T1000 (cell line): ENCODE measurements at places on chromosomes 2 and 18.
A peak's percentile ranks its signal among the peaks of the same experiment; 100 is the strongest.

DNA sequence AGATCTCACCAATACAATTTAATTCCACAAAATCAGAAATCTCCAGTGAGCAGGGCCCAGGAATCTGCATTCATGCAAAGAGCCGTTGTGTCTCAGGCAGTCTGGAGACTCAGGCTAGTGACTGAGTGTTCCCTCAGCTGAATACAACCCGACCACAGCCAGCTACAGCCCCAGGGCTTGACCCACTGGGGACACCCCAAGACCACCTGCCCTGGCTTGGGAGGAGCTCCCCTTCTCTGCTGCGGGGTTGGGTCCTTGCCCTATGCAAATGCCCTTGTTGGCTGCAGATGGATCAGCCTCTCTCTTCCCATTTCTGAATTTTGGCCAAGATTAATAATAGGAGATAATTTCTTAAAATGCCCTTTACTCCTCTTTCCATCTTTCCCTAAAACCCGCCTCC lies 157.7 kb downstream of the TWIST2 start:
- no peak for DNase-seq

GRCh38 chr18:28575123-28575522 lies 398.2 kb upstream of the CDH2 start:
- DNase-seq, result no peak

DNA sequence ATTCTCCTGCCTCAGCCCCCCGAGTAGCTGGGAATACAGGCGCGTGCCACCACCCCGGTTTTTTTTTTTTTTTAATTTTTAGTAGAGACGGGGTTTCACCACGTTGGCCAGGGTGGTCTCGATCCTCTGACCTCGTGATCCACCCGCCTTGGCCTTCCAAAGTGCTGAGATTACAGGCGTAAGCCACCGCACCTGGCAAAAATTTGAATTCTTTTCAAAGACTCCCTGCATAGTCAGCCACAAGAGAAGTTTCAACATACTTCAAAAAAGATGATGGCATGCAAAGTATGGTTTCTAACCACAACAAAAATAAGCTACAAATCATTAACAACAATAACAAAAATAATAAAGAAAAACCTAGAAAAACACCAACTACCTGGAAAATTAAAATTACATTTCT lies 22.0 kb downstream of the HYCC2 start:
- DNase-seq, result no peak

- DNase-seq, result no peak
Observed at GRCh38 chr2:201327678-201328077, 29.5 kb downstream of the FLACC1 start.

GRCh38 chr18:29653671-29654215 lies 1388.8 kb downstream of the DSC3 start:
- no peak for DNase-seq

DNA sequence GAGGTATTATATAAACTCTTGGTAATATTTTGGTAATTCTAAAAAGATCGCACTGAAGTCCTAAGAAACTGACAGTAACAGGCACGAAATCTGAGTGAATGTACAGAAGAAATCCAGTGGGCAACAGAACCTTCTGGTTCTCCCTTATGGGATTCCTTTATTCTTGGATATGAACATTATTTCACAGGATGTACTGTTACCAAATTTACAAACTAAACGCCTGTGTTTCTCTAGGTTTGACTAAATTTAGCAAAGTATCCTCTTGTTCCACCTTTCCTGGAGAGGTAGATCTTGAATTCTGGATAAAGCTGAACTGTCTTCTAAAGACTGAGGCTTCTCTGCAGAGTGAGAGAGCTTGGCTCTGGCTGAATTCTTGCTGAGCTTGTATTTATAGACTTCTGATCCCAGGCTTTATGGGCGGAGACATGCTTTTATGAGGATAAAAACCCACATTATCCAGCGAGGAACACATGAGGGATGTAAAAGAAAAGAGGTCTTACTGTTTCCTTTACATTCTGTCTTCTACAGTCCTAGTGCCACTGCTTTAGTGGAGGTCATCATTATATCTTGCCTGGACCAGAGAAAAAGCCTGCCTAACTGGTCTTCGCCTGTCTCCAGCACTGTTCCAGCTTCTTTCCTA lies 220.8 kb downstream of the CDH2 start:
- no peak for DNase-seq

- no peak for DNase-seq
Observed at GRCh38 chr2:209314653-209315052, 109.2 kb upstream of the MAP2 start.

DNA sequence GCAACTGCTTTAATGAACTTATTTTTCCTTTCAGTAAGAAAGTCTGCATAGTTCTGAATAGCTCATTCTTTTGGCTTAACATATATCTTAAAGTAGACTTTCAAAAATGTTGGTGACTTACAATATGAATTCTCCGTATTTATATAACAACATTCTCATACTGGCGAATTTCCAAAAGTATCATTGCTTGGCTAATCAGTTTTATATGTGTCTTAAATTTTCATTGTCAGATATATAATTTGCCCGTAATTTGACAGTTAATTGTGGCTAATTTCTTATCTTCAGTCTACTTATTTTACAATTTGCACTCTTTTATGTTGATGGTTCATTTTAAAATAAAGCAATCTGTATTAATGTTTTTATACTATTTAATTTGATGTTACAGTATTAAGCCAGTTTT lies 144.9 kb downstream of the ATP9B start:
- DNase-seq, result no peak

- peak; percentile 18 for DNase-seq
Observed at GRCh38 chr2:155442755-155443372, 744.4 kb downstream of the KCNJ3 start.

GRCh38 chr2:2728635-2729034 lies 397.6 kb upstream of the MYT1L start:
- DNase-seq, result no peak
